ENCODE measurements at places on chromosomes 3 and 15.

DNA sequence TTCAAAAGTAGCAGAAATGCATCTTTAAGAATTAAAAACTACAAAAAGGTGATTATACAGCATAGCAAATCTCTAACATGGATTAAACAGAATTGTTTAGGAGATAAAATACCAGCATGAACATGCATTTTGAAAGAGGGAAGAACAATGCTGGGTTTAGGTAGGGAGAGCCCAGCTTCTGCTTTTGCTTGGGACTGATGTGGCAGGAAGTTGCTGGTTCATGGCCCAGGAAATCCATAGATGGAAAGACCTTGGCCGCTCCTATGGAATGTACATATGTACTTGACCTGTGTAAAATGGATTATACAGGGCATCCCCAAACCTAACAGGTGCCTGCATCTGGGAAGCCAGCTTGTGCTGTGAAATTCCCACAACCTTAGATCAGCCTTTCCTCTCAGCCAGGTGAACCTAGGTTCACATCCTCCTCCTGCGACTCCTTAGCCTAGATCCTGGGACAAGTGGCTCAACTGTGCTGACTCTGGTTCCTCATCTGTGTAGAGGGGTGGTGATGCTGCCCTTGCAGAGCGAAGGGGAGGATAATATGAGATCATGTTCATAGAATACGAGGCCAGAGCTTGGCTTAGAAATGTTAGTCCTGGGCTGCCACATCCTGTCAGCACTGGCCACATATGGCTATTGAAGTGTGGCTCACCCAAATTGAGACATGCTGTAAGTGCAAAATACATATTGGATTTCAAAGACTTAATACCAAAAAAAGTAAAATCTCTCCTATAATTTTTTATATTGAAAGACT lies 47.0 kb upstream of the PLXNA1 start:
- no peak for DNase-seq

- no peak for DNase-seq
Measured at GRCh38 chr3:143975554-143976152, 4.0 kb downstream of the DIPK2A start.

GRCh38 chr15:96146726-96147125 lies 183.8 kb upstream of the NR2F2 start:
- DNase-seq, result no peak

GRCh38 chr3:38163117-38163840 lies 2.1 kb upstream of the OXSR1 start:
- DNase-seq, result no peak

GRCh38 chr3:30522476-30522875 lies 83.9 kb upstream of the TGFBR2 start:
- DNase-seq, result no peak

DNA sequence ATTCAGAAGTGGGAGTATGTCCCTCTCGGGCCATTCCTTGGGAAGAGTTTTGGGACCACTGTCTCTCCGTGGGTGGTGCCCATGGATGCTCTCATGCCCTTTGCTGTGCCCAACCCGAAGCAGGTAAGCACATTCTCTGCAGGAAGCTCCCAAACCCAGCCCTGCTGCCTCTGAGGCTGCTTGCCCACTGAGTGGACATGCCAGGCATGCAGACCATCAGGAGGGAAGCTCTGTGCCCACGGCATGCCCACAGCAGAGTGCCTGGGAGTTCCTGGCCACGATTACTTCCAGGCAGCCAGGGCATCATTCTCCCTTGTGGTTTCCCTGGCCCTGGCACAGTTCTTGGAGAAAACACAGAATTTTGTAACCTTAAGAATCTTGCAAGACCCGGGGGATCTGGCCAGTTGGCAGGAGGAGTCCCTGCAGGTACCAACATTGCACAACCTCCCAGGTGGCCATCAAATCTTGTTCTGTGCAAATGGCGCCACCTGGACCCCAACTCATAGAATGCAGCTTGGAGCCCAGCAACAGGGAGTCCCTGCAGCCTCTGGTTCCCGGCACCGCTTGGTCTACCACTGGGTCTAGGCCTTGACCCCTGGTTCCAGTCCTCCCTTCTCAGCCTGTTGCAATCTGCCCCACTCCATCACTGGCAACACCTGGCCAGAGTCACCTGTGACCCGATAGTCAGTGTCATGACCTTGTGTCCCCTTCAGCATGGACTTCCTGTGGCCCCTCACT lies 20.4 kb downstream of the FAH start:
- DNase-seq, result peak; percentile 62

- peak; percentile 27 for DNase-seq
Measured at GRCh38 chr3:141401573-141402475, 33.5 kb downstream of the ZBTB38 start.

DNA sequence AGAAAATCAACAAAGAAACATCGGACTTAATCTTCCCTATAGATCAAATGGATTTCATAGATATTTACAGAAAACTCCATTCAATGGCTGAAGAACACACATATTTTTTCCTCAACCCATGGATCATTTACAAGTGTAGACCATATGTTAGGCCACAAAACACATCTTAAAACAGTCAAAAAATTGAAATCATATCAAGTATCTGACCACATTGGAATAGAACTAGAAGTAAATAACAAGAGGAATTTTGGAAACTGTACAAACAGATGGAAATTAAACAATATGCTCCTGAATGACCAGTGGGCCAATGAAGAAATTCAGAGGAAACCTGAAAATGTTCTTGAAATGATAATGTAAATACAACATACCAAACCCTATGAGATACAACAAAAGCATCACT lies 323.1 kb upstream of the GPR149 start:
- no peak for DNase-seq

- no peak for DNase-seq
Measured at GRCh38 chr3:53324105-53324504, 23.2 kb downstream of the DCP1A start.

- DNase-seq, result no peak
Measured at GRCh38 chr15:53412542-53412941, 346.9 kb downstream of the WDR72 start.

GRCh38 chr3:120284747-120285507 lies at the start of gene GPR156:
GPR156 (minus strand) TSS chr3:120285222; CDS start chr3:120244098, 41,124 bp downstream.
- DNase-seq, result no peak

GRCh38 chr15:77004189-77004588 lies 9.3 kb downstream of the PSTPIP1 start:
- DNase-seq, result no peak

DNA sequence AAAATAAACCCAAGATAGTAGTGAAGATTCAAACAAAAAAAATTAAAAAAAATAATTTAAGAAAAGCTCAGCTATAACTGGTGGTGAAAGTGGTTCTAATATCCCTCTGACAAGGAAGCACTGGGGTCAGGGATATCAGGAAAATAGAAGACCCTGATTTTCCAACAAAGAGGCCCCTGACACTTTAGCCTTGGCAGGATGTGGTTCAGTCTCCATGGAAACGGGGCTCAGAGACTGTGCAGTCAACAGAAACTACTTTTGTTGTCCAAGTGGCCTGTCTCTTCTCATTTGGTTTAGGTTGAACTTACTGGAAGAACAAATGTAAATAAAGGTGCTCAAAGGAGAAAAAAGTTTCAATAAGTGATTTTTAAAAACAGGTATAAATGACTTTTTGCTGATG lies 27.2 kb downstream of the INTS14 start:
- DNase-seq, result peak; percentile 33

DNA sequence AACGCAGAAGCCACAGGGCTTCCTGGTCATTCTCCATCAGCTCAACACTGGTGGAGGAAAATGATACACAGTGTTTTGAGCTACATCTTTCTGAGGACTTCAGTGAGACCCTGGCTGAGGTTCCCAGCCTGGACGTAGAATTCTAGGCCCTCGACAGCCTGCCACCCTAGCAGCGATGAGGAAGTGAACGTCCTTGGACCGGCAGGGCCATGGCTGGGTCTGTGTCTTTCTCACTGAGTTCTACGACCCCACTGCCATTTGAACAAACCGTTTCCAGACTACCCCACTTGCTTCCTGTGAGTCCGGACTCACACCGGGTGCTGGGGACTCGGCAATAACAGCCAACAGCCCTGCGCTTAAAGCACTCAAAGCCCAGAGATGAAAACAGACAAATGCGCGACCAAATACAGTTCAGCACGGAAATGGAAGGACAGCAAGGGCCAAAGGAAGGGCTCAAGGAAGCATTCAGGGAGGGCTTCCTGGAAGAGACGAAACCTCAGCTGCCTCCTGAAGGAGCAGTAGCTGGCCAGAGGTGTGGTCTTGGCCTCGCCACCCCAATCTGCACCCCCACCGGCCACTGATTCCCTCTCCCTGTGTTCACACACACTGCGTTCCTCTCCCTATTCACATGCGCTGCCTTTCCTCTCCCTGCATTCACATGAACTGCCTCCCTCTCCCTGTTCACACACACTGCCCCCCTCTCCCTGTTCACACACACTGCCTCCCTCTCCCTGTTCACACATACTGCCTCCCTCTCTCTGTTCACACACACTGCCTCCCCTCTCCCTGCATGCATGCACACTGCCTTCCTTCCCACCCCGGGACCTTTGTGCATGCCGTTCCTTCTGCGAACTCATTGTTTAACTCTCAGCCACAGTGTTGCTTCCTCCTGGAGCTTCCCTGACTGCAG lies 136.3 kb upstream of the PRR20G start:
- DNase-seq, result no peak

DNA sequence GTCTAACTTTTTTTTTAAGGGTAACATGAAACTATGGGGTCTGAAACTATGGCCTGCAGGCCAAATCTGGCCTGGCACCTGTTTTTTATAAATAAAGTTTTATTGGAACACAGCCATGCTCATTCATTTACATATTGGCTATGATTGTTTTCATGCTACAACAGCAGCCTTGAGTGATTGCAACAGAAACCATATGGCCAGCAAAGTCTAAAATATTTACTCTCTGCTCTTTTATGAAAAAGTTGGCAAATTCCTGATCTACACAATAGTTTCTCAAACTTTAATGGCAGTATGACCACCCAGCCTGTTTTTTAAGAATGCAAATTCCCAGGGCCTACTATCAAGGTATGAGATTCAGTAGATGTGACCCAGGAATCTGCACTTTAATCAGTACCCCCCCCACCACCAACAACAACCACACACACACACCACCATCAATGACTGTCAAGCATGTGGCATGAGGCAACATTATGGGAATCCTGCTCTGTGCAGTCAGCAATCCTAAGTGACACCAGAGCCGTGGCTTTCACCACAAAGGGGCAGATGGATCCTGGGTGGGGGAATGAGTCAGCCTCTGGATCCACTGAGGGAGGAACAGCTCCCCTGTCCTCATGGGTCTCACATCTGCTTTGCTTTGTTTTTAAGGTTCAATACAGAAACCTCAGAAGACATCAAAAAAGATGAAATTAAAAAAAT lies 142.8 kb downstream of the NTRK3 start:
- DNase-seq, result no peak

GRCh38 chr15:40445421-40445922 lies 4.7 kb downstream of the BAHD1 start:
- no peak for DNase-seq

DNA sequence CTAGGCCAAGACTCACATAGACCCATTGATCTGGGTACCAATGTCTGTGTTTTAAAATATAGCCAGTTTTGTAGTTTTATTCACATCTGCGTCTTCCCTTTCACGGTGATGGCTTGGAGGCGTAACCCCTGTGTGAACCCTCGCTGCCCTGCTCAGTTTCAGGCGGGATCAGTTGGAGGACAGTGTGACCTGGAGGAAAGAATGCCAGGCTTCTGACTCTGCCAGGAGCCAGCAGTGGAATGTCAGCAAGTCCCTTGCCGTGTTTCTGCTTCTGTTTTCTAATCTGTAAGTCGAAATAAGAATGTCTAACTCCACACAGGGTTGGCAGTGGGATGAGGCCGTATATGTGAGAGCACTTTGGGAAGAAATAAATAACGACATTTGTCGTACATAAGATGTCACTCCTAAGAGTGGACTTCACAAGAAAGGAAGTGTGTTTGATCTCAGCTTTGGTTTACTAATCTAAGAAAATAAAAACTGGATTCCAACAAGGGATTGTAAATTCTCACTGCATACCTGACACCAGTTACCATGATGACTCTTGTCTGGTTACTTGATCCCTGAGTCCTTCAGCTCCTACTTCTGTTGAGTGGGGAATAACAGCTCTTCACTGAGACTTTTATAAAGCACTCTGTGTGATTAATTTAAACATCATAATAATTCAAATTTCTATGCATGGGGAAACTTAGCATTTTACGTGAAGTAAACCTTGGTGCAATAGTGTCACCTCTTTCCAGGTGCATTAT lies 6.3 kb upstream of the CA12 start:
- no peak for DNase-seq

- DNase-seq, result no peak
Measured at GRCh38 chr3:88009066-88009465, 49.7 kb downstream of the CGGBP1 start.

DNA sequence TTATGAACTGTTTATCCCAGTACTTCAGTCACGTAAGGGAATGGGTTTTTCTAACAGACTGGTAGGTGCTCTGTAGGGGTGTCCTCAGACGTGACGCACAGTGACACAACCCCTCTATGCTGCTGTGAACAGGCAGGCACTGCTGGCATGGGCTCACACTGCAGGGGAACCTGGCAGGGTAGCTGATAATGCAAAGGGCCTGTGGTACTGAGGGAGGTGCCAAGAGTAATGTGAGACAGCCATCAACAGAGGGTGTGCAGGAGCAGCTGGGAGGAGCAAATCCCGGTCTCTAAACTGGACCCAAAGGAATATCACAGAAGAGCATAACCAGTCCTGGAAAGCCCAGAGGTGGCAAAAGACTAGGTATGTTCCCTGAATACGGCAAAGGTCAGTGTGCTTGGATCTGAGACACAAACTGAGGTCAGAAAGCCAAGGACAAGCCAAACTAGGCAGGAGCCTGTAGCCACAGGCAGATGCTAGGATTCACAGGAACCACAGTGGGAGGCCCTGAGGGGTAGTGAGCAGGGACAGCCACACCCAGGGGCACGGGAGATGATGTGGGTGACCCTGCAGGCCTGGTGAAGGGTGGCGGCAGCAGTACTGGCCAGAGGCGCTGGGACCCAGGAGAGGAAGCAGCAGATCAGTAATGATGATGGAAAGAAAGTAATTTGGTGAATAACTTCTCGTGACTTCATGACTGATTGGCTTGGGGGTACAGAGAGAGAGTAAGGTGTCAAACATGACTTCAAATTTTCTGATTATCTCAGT lies 248.1 kb upstream of the CHRNA7 start:
- DNase-seq, result no peak

DNA sequence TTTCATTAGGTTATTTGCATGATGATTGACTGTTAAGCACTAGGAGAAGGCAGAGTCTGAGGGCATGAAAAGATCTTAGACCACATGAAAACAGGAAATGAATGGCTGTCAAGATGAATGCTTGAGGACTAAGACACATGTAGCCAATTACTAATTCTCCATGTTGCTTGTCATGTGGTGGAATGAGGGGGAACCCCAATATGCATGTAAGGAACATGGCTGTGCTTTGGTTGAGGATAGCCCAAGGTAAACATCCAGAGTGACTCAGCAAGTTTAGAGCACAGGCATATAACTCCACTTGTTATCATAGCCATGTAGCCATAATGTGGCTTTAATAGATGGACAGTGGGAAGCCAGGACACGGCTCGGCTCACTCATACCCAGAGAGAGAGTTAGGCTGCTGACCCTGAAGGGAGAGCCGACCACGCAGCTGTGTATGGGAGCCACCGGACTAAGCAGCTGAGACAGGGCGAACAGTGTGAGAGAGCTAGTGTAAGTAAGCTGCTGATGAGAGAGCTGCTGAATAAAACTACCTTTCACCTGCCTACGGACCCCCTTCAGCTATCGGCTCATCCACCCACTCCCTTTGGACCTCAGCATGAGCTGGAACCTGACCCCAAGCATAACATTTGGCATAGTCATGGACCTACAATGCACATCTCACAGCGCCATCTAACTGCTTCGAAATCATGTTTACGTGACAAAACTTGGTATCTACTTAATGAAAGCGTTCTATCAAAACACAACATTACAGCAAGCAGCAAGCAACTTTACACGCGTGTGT lies 37.6 kb downstream of the ANO10 start:
- DNase-seq, result no peak

GRCh38 chr3:149599236-149599635 lies 58.6 kb downstream of the WWTR1 start:
- no peak for DNase-seq
